ENCODE measurements at places on chromosomes 5 and 9. TPM values are rescaled to one million over a fixed set of nuclear protein-coding genes. Genes with fewer than 3 reads are reported as not detected.

The NR6A1 gene
- 2.6 TPM for total RNA-seq

The NR5A1 gene
- not detected for total RNA-seq

The RETREG1 gene
- total RNA-seq: 180 TPM

The TAL2 gene
- not detected for total RNA-seq

The MOB3B gene
- 0.85 TPM for total RNA-seq

The TMEM167A gene
- total RNA-seq: 50.1 TPM

The UAP1L1 gene
- total RNA-seq: 6.3 TPM

The PLCXD3 gene
- 44.5 TPM for total RNA-seq

The C9orf153 gene
- total RNA-seq: 0.28 TPM

The ARAP3 gene
- 5.6 TPM for total RNA-seq

The LIX1 gene
- not detected for total RNA-seq

The COL15A1 gene
- 38.2 TPM for total RNA-seq

The ISL1 gene
- total RNA-seq: not detected

The PCDHGB2 gene
- total RNA-seq: 6.7 TPM

The ASTN2 gene
- 32.2 TPM for total RNA-seq

The IL3 gene
- not detected for total RNA-seq

Measured in right atrium auricular region (tissue), 2 donors.